ENCODE measurements at places on chromosomes 12 and 14.

DNA sequence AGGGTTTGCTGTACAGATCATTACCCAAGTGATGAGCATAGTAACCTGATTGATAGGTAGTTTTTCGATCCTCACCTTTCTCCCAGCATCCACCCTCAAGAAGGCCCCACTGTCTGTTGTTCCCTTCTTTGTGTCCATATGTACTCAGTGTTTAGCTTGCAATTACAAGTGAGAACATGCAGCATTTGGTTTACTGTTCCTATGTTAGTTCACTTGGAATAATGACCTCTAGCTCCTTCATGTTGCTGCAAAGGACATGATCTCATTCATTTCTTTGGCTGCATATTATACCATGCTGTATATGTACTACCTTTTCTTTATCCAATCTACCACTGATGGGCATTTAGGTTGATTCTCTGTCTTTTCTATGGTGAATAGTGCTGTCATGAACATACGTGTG, 181.6 kb upstream of the FOXG1 start:
- no peak for DNase-seq

DNA sequence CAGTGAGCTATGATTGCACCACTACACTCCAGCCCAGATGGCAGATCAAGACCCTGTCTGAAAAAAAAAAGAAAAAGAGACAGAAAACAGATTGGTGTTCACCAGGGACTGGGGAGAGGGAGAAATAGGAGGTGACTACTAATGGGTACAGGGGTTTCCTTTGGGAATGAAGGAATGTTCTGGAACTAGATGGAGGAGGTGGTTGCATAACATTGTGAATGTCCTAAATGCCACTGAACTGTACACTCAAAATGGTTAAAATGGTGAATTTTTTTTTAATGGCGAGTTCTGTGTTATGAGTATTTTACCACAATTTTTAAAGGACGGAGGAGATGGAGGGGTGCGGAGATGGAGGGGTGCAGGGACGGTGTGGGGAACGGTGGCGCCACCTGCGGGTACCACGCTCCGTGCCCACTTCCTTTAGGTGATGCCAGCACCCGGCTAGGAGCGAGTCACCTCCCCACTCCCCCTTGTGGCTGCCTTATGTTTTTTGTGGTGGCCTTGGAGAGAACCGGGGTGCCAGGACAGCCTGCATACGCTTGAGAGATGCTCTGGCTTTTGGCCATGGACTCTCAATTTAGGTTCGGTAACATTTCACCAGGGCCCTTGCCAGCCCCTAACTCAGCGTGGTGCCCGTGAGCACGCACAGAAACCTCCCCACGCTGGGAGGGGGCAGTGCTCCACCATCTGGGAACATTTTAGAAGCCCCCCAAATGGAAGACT, 16.1 kb downstream of the UBC start:
- peak; percentile 82 for DNase-seq

GRCh38 chr12:22287776-22288621, 46.5 kb downstream of the ST8SIA1 start:
- DNase-seq: no peak

GRCh38 chr12:101671157-101671791, 26.2 kb upstream of the CHPT1 start:
- DNase-seq: peak; percentile 6

- no peak for DNase-seq
These were observed 2.4 kb downstream of the PXN start for GRCh38 chr12:120262852-120263747.

DNA sequence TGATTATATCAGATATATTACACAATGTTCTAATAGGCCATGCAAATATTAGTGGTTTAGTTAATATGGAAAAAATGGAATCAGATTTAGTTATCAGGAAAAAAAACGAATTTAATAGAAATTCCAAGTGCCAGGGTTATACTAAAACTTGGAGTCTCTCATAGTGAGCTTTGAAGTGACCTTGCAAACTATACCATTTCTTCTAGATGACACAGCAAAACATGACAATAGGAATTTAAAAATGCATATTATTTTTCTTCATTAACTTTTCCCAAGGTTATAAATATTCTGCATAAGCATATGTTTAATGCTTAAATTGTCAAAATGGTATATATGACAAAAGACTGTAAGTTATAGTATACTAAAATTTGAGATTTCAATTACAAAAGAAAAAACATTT, 250.1 kb upstream of the DCN start:
- DNase-seq: no peak

DNA sequence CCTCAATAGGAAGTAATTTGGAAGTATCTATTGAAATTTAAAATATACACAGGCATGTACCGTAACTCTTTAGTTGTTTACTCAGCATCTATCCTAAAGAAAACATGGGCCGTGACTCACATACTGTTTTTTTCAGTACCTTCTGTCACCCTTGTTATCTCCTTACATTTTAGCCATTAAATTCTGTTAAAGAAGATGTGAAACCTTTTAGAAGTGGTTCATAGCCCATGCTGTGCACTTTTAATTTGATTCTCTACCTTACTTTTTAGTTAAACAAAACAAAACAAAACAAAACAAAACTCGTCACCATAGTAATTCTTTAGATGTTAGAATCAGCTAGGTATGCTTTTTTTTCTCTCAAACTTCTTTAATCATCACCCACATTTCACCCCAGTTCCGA, 494.4 kb upstream of the RGS6 start:
- DNase-seq: no peak

GRCh38 chr12:113057565-113058485, 1.3 kb downstream of the DTX1 start:
- no peak for DNase-seq

DNA sequence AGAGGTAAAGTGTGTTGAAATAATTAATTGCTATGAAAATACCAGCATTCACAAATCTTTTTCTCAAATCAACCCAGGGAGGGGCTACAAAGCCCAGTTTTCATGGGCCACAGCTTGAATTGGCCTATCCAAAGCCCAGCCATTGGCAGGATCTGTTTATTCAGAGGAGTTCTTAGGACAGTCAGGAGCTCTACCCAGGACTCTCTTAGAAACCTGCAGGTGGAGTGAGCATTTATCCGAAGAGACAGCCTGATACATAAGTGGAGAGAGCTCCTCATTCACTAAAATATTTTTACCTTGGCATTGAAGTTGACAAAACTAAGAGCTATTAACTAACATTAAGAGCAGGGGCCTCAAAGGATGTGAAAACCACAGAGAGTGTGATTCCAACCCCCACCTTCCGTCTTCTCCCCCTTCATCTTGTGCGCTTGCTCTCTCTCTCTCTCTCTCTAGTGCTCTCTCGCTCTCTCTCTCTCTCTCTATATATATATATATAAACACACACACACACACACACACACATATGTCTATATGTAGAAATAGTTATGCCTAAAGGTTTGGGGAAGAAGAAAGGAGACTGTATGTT, 315.5 kb downstream of the SNAPC1 start:
- DNase-seq: no peak

DNA sequence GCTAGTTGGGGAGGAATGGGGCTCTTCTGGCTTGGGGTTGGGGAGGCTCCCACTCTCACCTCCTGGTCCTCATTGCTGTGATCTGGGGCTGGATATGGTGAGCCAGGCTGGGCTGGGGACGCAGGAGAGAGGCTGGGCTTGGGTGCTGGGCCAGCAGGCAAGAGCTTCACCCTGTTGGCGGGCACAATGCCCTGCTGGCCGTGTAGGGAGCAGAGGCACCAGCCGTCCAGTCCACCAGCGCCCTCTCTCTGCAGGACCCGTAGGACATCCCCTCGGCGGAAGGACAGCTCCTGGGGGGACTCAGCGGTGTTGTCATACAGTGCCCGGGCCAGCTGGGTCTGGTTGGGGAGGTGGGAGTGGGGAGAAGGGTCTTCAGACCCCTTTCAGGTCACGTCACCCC, 4.5 kb downstream of the EFS start:
- DNase-seq: peak; percentile 13

DNA sequence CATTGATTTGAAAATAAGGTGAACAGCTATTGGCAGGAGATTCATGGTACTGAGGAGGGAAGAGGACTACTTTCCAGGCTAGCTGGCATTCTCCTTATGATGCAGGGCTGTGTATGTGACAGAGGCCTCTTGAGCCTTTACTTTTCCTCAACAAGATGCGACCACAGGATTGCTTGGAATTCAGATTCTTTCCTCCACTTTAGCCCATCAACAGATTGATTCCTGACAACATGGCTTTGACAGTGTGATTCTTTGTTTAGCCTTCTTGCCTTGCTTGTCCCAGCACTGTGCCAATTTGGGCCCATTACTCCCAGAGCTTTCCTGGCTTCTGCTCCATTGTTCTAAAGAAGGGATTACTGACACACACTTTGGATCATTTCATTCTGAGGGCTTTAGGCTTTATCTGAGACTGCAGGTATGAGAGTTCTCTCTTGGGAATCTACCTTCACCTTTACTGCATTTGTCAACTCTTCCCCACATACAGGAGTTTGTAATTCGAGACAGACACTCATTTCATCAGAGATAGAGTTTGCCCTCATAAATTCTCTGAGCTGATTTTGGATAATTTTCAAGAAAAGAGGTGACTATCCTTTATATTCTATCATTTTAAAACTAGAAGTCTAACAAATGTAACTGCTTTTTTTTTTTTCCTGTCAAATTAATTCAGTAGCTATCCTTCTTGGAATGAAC, 206.4 kb upstream of the GZMB start:
- DNase-seq: no peak

GRCh38 chr12:464484-465267, 4.9 kb downstream of the B4GALNT3 start:
- no peak for DNase-seq

DNA sequence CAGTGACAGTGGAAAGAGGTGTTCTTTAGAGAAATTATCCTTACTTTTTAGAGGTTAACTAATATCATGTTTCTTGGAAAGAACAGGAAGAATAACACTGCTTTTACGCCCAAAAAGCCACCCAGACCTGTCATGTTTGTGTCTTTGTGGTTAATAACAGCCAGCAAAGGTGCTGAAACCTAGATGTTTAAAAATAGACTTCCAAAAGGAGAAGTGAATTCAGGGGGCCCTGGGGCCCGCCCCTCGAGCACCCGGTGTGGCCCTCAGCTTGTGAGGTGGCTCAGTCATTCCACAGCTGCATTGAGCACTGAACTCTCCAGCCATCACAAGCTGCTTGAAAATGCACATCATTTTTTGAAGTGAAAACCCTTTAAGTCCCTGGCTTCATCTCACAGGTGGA, 20.8 kb upstream of the AMN start:
- DNase-seq: no peak

DNA sequence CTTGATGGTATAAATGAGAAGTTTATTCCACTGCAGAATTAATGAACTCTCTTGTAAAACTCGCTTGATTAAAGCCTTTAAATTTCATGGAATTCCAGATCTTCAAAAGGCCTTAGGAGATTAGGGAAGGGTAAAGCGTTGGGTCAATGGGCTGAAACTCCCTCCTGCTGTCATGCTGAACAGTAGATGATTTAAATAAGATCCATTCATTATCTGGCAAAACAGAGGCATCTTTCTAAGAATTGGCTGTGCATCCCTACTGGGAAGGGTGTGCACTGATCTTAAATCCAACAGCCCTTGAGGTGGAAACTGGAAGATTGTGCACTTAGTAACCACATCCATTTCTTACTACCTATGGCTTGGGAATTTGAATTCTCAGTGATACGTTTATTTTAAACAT, 56.0 kb downstream of the PLCZ1 start:
- DNase-seq: no peak

GRCh38 chr14:75132382-75133086, 5.7 kb upstream of the NEK9 start:
- DNase-seq: peak; percentile 65

DNA sequence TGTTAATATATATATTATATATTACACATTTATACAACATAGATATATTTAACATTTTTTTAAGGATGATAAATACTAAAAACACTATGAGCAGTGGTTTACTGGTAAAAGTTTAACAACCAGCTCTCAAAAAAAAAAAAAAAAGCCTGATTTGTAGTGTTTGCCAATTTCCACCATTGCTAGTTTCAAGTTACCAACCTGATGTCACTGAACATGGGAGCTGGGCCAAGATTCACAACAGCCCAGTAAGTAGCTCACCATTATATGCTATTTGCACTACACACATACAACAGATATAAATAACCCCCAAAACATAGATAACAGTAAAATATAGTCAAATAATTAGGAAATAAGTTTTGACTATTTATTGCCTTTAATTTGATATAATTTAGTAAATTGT, 28.9 kb upstream of the TMX1 start:
- DNase-seq: peak; percentile 26

GRCh38 chr14:59406454-59407245, 58.5 kb downstream of the GPR135 start:
- no peak for DNase-seq

DNA sequence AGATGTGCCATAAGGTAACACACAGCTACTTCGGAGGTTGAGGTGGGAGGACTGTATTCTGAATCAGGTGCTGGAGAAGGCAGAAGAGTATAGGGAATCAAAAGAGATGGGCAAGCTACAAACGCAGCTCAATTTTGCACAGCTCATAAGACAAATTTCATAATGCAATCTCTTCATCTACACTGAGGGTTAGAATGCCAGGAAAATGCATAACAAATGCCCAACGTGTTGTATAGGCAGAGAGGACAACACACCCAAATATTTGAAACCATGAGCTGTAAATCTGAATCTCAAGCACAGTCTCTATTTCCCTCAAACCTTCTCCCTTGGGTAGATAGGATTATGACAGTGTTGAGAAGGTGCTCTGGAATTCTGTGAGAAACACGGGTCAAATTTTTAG, 263.1 kb upstream of the FOXN3 start:
- DNase-seq: no peak

- no peak for DNase-seq
These were observed 1.5 kb downstream of the BIN2 start for GRCh38 chr12:51322452-51322851.

DNA sequence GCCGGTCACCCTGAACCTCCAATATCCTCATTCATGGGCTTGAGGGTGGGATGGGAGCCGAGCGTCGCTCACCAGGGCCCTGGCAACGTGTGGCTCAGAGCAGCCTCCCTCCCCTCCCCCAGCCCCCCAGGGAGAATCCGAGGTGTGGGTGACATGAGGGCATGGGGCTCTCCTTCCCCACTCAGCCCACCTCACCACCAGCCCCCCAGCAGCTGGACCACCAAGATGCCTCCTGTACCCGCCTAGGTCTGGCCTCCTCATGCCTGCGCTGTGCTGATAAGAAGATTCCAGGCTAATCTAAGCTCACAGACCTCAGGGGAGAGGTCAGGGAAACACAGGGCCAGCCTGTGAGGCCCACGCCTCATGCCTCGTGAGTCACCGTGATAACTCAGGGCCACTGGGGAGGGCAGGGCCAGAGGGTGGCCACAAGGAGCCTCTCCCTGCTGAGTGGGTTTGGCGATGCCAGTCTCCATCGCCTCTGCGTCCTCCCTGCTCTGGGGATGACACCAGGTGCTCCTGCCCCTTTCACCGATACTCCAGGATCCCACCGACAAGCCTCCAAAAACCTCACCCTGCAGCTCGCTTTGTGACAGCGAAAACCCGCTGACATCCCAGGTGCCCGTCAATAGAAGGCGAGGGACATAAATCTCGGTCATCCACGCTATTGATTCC, 56.9 kb downstream of the TESC start:
- DNase-seq: peak; percentile 65

- DNase-seq: no peak
These were observed 14.0 kb downstream of the CCND2 start for GRCh38 chr12:4287325-4288211.

- DNase-seq: peak; percentile 75
These were observed 124.4 kb downstream of the RAD51B start for GRCh38 chr14:67943947-67944346.

Measured in Calu3 (cell line).